ENCODE measurements at places on chromosomes 12 and 14. TPM values are rescaled to one million over a fixed set of nuclear protein-coding genes. Genes with fewer than 3 reads are reported as not detected.

PTCSC3 gene
- not detected for total RNA-seq

LRRC43 gene
- 0.28 TPM for total RNA-seq

SYCP3 gene
- 0.07 TPM for total RNA-seq

TRAFD1 gene
- 19.0 TPM for total RNA-seq

SYT1 gene
- total RNA-seq: 1.7 TPM

GLI1 gene
- total RNA-seq: 3.8 TPM

KRT6C gene
- total RNA-seq: 7.6 TPM

KCTD10 gene
- total RNA-seq: 37.1 TPM

CCDC38 gene
- not detected for total RNA-seq

C14orf93 gene
- total RNA-seq: 7.9 TPM

HOXC11 gene
- 6.3 TPM for total RNA-seq

CAPZA3 gene
- total RNA-seq: not detected

STXBP6 gene
- 0.25 TPM for total RNA-seq

TMEM30B gene
- 17.9 TPM for total RNA-seq

AKAP3 gene
- 1.7 TPM for total RNA-seq
